Omental fat pad (tissue), 4 donors: ENCODE measurements at places on chromosomes 6 and 20. TPM values are rescaled to one million over a fixed set of nuclear protein-coding genes. Genes with fewer than 3 reads are reported as not detected.

Gene VAPB
- 21.4 TPM for total RNA-seq

Gene TTK
- total RNA-seq = not detected

Gene SMLR1
- total RNA-seq = not detected

- no peak for DNase-seq
Measured at GRCh38 chr20:32157611-32158010, 48.1 kb downstream of the TM9SF4 start.

- no peak for DNase-seq
Measured at GRCh38 chr20:25494506-25495188, 87.2 kb downstream of the GINS1 start.

Gene FILIP1
- total RNA-seq = 3.0 TPM

GRCh38 chr20:17810847-17811627, 111.3 kb downstream of the BANF2 start:
- no peak for DNase-seq

Gene DZANK1
- 1.9 TPM for total RNA-seq

- no peak for DNase-seq
Measured at GRCh38 chr6:132902901-132903300, 88.5 kb downstream of the RPS12 start.

- no peak for DNase-seq
Measured at GRCh38 chr20:38131588-38132121, 33.4 kb downstream of the TGM2 start.

Gene APCDD1L
- not detected for total RNA-seq

- DNase-seq = no peak
Measured at GRCh38 chr6:127247114-127248096, 19.3 kb upstream of the RNF146 start.

- no peak for DNase-seq
Measured at GRCh38 chr6:29552512-29553051, 7.0 kb downstream of the UBD start.

GRCh38 chr20:61924211-61924857, 141.3 kb downstream of the TAF4 start:
- no peak for DNase-seq

DNA sequence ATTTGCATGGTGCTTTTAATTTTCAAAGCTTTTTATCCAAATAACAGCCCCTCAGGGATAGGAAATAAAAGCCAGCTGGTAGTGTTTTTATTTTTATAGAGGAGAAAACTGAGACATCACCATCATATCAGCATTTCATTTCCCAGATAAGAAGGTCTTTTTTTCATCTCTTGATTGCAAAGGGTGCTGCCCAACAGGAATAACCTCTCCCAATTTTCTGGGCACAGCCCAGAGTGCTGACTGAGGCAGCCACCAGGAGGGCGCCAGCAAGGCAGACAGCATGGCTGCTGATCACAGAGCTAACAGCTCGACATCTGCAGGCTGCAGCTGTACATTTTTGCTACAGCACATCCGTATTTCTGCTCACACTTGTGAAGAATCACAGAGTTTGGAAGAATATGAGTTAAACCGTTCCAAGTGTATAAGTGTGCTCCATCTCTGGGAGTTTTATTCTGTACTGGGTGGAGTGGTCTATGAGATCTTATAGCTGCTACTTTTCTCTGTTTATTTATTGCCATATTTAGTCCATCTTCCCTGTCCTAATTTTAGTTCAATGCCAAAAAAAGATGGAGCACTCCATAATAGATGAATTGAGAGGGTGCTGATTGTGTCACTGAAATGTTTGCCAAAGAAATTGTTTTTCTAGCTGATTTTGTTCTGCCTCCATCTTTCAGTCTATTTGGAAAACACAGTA, 85.5 kb upstream of the C20orf144 start:
- no peak for DNase-seq

- DNase-seq = no peak
Measured at GRCh38 chr6:106490030-106490429, 129.5 kb downstream of the CRYBG1 start.
